ENCODE measurements at places on chromosomes 11 and 22. TPM values are rescaled to one million over a fixed set of nuclear protein-coding genes. Genes with fewer than 3 reads are reported as not detected.

OTOG gene
- total RNA-seq: not detected

KCNK4 gene
- 0.44 TPM for total RNA-seq

CRYBB1 gene
- total RNA-seq: not detected

CCDC81 gene
- 1.1 TPM for total RNA-seq

SPI1 gene
- not detected for total RNA-seq

RASSF10 gene
- total RNA-seq: not detected

KDELR3 gene
- total RNA-seq: 28.6 TPM

GRK3 gene
- 4.4 TPM for total RNA-seq

DNA sequence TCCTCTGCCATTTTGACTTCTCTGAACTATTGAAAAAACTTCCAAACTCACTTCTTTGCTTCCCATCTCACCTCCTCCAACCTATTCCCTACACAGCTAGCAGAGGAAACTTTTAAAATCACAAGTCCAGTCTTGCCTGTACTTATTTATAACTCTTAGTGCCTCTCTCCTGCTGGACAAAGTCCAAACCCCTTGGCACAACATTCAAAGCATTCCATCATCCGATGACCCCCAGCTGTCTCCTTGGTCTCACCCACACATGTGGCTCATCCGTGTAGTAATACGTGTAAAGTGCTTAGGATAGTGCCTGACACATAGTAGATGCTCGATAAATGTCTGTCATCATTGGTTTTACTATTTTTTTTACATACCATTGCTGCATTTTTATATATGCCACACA, 101.4 kb downstream of the PARVA start:
- H3K4me3 ChIP-seq: no peak overlapping the region
- peaks cover 38% of the 10 kb centered on the region for H3K36me3 ChIP-seq
- H3K27me3 ChIP-seq: no peaks in the 10 kb centered on the region

DNA sequence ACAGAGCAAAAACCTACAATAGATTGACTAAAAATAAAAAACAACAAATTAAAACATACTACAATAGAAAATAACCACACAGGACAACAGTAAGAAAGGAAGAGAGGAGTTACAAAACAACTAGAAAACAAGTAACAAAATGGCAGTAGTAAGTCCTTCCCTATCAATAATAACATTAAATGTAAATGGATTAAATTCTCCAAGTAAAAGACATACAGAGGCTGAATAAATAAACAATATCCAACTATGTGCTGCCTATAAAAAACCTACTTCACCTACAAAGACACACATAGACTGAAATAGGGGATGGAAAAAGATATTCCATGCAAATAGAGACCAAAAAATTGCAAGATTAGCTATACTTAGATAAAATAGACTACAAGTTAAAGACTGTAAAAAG, 57.0 kb upstream of the RASSF10 start:
- H3K4me3 ChIP-seq: no peak overlapping the region
- H3K27me3 ChIP-seq: no peaks in the 10 kb centered on the region
- H3K36me3 ChIP-seq: no peaks in the 10 kb centered on the region
- DNase-seq: no peak

GRCh38 chr11:75265851-75266531, 25.4 kb downstream of the TPBGL start:
- no peak overlapping the region for H3K4me3 ChIP-seq
- H3K27me3 ChIP-seq: no peaks in the 10 kb centered on the region
- no peaks in the 10 kb centered on the region for H3K4me1 ChIP-seq
- no peak for DNase-seq
- H3K36me3 ChIP-seq: peaks cover 35% of the 10 kb centered on the region

- H3K27ac ChIP-seq: no peak overlapping the region
- no peak for DNase-seq
- no peaks in the 10 kb centered on the region for H3K27me3 ChIP-seq
- no peaks in the 10 kb centered on the region for H3K36me3 ChIP-seq
- no peaks in the 10 kb centered on the region for H3K4me1 ChIP-seq
- H3K4me3 ChIP-seq: no peak overlapping the region
Observed at GRCh38 chr11:114098927-114099326, 39.4 kb downstream of the ZBTB16 start.

- DNase-seq: no peak
- no peaks in the 10 kb centered on the region for H3K27me3 ChIP-seq
- H3K27ac ChIP-seq: no peak overlapping the region
- no peaks in the 10 kb centered on the region for H3K36me3 ChIP-seq
- H3K4me1 ChIP-seq: no peaks in the 10 kb centered on the region
Observed at GRCh38 chr11:102589047-102589459, 36.1 kb downstream of the MMP20 start.

DNA sequence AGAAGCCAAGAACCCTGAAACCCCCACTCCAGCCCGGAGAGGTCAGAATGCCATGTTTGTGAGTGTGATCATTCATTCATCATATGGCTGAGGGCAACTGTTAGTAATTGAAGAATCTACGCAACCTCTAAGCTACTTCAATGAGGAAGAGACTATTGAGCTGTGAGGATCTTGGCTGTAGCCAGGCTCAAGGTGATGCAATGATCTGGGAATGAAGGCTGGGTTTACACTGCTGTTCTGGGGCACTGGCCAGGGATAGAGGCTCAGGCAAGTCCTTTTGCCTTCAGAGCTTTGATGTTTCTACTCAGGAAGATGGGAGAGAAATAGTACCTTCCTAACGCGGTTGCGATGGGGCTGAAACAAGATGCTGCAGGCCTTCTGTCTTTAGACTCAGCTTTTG, 12.9 kb downstream of the CRYBB2 start:
- no peaks in the 10 kb centered on the region for H3K36me3 ChIP-seq
- H3K4me1 ChIP-seq: peaks cover 3% of the 10 kb centered on the region
- DNase-seq: no peak
- no peak overlapping the region for H3K27ac ChIP-seq

GRCh38 chr11:47376107-47376524, 2.2 kb downstream of the SPI1 start:
- no peaks in the 10 kb centered on the region for H3K27me3 ChIP-seq
- no peak for DNase-seq
- no peak overlapping the region for H3K27ac ChIP-seq
- no peak overlapping the region for H3K4me3 ChIP-seq

- no peak for DNase-seq
- no peak overlapping the region for H3K27ac ChIP-seq
- peaks cover 7% of the 10 kb centered on the region for H3K4me1 ChIP-seq
- H3K36me3 ChIP-seq: no peaks in the 10 kb centered on the region
Observed at GRCh38 chr11:75239531-75240290, 863 bp upstream of the TPBGL start.

DNA sequence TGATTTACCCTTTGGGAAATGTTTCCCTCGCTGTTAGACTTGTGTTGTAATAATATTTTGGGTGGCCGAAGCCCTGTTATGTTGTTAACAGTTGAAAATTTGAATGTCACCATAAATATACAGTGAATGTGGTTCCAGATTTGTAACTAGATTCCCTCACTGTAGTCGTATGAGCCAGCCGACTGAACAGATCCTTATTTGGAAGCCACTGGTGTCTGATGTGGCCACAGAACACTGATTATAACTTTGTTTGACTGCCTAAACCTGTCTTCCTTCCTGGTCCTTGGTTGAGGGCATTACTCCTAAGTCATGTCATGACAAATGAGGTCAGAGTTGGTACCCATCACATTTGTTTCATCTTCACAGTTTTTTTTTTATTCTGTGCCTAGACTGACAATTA, 45.4 kb downstream of the YAP1 start:
- H3K27ac ChIP-seq: no peak overlapping the region
- H3K4me3 ChIP-seq: no peak overlapping the region
- DNase-seq: no peak
- no peaks in the 10 kb centered on the region for H3K27me3 ChIP-seq
- H3K4me1 ChIP-seq: no peaks in the 10 kb centered on the region
- H3K36me3 ChIP-seq: no peaks in the 10 kb centered on the region

- H3K4me3 ChIP-seq: no peak overlapping the region
- no peaks in the 10 kb centered on the region for H3K4me1 ChIP-seq
- no peak overlapping the region for H3K27ac ChIP-seq
- H3K36me3 ChIP-seq: peaks cover 20% of the 10 kb centered on the region
Observed at GRCh38 chr22:24338726-24339451, 68.3 kb downstream of the SPECC1L start.

- H3K4me3 ChIP-seq: no peak overlapping the region
- no peak for DNase-seq
- H3K36me3 ChIP-seq: peaks cover 13% of the 10 kb centered on the region
- H3K27me3 ChIP-seq: no peaks in the 10 kb centered on the region
- H3K4me1 ChIP-seq: peaks cover 7% of the 10 kb centered on the region
Observed at GRCh38 chr22:42813501-42813900, 43.6 kb downstream of the ARFGAP3 start.

DNA sequence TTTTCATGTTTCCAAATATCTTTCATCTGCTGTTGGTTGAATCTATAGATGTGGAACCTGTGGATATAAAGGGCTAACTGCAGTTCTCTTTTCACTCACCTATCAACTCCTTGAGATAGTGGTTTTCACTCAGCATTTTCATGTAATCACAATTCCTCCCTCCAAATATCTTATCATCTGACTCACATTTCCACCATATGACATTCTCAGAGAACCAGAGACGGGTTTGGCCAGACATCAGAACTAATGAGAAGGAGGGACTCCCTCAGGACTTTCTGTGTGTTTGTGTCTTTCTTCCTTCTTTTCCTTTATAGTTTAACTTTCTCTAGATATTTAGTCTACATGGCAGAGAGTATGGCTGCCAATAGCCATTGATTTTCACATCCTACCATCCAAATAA, 134.8 kb upstream of the DDI1 start:
- no peaks in the 10 kb centered on the region for H3K27me3 ChIP-seq
- no peaks in the 10 kb centered on the region for H3K36me3 ChIP-seq
- DNase-seq: no peak
- no peak overlapping the region for H3K27ac ChIP-seq
- peaks cover 21% of the 10 kb centered on the region for H3K4me1 ChIP-seq
- H3K4me3 ChIP-seq: no peak overlapping the region

DNA sequence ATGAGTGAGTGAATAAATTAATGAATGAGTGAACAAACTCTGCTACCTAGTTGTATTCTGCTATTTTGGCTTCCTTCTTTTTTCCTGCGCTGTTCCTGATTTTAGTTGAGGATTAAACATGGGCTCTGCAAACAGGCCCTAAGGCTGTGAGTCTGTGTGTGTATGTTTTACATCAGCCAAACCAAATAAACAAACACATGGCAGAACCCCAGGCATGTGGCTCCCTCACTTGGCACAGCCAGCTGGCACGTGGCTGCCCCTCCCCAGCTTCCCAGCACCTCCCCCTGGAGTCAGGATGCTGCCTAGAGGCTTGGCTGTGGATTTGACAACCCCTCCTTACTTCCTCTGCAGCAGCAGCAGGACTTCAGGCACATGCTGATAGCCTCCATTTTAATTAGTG, 593.2 kb downstream of the INSC start:
- no peak overlapping the region for H3K4me3 ChIP-seq
- H3K27me3 ChIP-seq: no peaks in the 10 kb centered on the region
- no peaks in the 10 kb centered on the region for H3K36me3 ChIP-seq

DNA sequence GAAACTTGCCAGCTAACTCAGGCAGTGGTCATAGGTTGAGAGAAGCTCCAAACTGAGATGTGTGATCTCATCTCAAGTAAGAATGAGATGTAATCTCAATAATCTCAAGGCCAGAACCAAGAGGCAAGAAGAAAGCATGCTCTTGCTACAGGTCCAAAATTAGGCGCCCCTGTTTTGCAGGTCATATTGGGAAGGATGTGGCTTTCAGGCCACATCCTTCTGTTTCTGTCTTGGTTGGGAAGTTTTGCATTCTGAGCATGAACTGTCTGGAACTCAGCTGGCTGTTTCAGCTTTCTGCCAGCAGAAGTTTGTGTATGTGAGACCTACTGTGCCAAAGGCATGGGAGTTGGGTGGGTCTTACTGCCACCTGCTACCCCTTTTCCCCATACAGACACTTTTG, 67.5 kb upstream of the MS4A8 start:
- peaks cover 2% of the 10 kb centered on the region for H3K27me3 ChIP-seq
- no peak for DNase-seq
- no peaks in the 10 kb centered on the region for H3K4me1 ChIP-seq
- H3K36me3 ChIP-seq: no peaks in the 10 kb centered on the region

GRCh38 chr22:50563413-50564160, 868 bp upstream of the SYCE3 start:
- no peak overlapping the region for H3K27ac ChIP-seq
- DNase-seq: no peak
- no peak overlapping the region for H3K4me3 ChIP-seq
- H3K36me3 ChIP-seq: no peaks in the 10 kb centered on the region
- peaks cover 5% of the 10 kb centered on the region for H3K4me1 ChIP-seq

GRCh38 chr11:132106096-132106982, 735.9 kb downstream of the NTM start:
- H3K27me3 ChIP-seq: no peaks in the 10 kb centered on the region
- H3K4me1 ChIP-seq: peaks cover under 1% of the 10 kb centered on the region
- no peak overlapping the region for H3K27ac ChIP-seq
- H3K36me3 ChIP-seq: no peaks in the 10 kb centered on the region
- H3K4me3 ChIP-seq: no peak overlapping the region

GRCh38 chr11:79241205-79241851, 199.5 kb downstream of the TENM4 start:
- H3K36me3 ChIP-seq: no peaks in the 10 kb centered on the region
- DNase-seq: no peak
- no peaks in the 10 kb centered on the region for H3K27me3 ChIP-seq

DNA sequence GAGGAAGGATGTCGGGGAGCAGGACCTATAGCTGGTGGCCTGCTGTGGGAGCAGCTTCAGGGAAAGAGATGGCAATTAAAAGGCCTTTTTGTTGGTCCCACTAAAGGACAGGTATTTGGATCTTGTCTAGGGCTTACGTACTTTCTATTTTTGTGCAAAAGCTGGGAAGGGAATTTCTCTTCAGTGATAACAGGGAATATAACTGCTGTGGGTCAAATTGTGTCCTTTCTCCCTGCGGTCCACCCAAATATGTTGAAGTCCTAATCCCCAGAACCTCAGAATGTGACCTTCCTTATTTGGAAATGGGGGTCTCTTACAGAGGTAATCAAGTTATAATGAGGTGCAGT, 14.0 kb downstream of the HSPA8 start:
- H3K4me3 ChIP-seq: no peak overlapping the region
- H3K27ac ChIP-seq: no peak overlapping the region
- DNase-seq: no peak
- no peaks in the 10 kb centered on the region for H3K36me3 ChIP-seq
- H3K27me3 ChIP-seq: peaks cover 4% of the 10 kb centered on the region
- H3K4me1 ChIP-seq: no peaks in the 10 kb centered on the region

GRCh38 chr11:27058456-27058855, 17.8 kb downstream of the BBOX1 start:
- H3K36me3 ChIP-seq: no peaks in the 10 kb centered on the region
- no peak overlapping the region for H3K27ac ChIP-seq
- no peak overlapping the region for H3K4me3 ChIP-seq

- H3K27me3 ChIP-seq: no peaks in the 10 kb centered on the region
- H3K4me1 ChIP-seq: peaks cover 6% of the 10 kb centered on the region
- no peaks in the 10 kb centered on the region for H3K36me3 ChIP-seq
- H3K27ac ChIP-seq: no peak overlapping the region
Observed at GRCh38 chr11:8252388-8252787, 11.3 kb downstream of the LMO1 start.

GRCh38 chr11:124669193-124669592, 4.3 kb downstream of the SIAE start:
- H3K4me3 ChIP-seq: no peak overlapping the region
- peak; percentile 64 for DNase-seq
- H3K4me1 ChIP-seq: peaks cover 12% of the 10 kb centered on the region
- H3K27me3 ChIP-seq: no peaks in the 10 kb centered on the region
- H3K36me3 ChIP-seq: no peaks in the 10 kb centered on the region

GRCh38 chr22:40578171-40578570, 58.3 kb downstream of the MRTFA start:
- H3K27me3 ChIP-seq: no peaks in the 10 kb centered on the region
- H3K4me1 ChIP-seq: no peaks in the 10 kb centered on the region

- no peaks in the 10 kb centered on the region for H3K27me3 ChIP-seq
- H3K4me3 ChIP-seq: no peak overlapping the region
- no peak overlapping the region for H3K27ac ChIP-seq
- no peaks in the 10 kb centered on the region for H3K4me1 ChIP-seq
- H3K36me3 ChIP-seq: no peaks in the 10 kb centered on the region
Observed at GRCh38 chr11:38553148-38553547, 1955.1 kb upstream of the RAG2 start.
